Stomach (tissue), 19 donors: ENCODE measurements at places on chromosomes 1 and 21.

- no peak for DNase-seq
Observed at GRCh38 chr1:248670003-248670402, 14.7 kb upstream of the OR2T27 start.

DNA sequence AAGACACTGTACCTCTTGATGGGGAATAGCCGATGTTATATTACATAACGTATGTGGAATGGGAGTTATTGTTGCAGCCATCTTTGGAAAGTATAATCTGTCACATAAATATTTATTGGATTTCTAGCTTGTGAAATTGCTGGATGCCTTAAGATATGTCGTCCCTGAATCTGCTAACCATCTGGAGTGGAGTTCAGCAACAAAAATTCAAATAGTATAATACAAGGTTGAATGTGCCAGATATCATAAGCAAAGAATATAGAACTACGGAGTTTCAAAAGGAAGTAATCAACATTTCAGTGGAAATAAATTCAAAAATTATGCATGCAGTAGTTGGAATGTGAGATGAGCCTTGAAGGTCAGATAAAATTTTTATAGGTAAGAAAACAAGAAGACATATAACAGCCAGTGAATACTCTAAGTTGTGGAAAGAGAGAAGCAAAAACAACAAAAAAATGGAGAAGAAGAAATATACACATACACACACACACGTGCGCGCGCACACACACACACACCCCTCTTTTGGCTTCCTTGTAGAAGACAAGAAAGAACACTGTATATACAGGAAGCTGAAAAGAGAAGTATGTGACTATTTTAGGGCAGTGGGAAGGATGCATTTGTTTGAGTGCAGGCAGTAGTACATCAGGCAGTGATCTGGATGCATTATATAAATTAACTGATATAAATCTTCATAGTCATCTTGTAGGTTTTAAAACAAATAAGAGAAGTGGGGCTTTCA is 516.7 kb downstream of the KCNT2 start:
- no peak for DNase-seq

GRCh38 chr1:17671314-17671705 is 83.8 kb upstream of the ACTL8 start:
- DNase-seq, result no peak

GRCh38 chr1:13965770-13966398 is 265.9 kb downstream of the PRDM2 start:
- DNase-seq, result peak; percentile 33

- DNase-seq, result peak; percentile 90
Observed at GRCh38 chr1:181142096-181142958, 53.8 kb downstream of the IER5 start.

GRCh38 chr1:98870959-98871903 is 133.4 kb downstream of the PLPPR5 start:
- no peak for DNase-seq

DNA sequence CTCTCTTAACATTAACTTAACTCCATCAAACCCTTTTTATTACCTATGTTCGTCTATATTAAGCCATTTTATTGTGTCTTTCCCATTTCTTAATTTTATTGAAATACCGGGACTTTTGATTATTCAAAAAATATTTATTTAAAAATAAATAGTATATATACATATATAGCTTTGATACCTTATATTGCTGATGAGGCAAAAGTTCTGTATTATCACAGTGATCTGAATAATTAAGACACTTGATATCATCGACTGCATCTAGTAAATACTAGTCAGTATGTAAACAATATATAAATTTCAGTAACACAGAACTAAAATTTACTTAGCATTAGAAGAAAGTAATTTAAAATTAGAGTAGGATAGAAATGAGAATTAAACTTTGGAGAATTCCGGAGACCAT is 22.0 kb downstream of the TTLL7 start:
- no peak for DNase-seq

DNA sequence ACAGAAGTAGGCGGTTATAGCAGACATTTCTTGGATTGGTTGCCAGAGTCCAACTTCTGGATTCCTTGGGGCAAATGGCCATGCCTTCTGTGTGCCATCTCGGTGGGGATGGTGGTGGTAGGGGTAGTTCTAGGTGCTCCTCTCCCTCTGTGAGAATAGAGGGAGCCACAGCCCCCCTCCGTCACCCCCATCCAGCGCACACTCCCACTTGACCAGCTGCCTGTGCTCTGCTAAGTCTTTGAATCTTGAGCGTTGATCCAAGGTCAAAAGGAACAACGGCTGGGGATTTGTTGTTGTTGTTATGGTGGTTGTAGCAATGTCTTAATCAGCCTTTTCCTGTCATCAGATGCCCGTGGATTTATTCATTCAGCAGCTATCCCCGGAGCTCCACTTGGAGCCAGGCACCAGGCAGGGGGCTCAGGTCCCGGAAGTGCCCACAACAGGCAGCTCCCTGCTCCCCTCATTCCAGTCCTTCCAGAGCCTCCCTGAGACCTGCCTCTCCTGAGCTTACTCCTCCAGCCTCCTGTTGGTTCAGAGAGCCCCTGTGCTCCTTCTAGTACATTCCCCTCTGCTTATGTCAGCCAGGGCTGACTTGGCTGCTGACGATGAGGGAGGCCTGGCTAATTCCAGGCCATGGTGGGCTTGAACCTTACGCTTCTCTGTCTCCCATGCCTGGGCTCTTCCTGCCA is 146.6 kb upstream of the WNT4 start:
- peak; percentile 2 for DNase-seq

DNA sequence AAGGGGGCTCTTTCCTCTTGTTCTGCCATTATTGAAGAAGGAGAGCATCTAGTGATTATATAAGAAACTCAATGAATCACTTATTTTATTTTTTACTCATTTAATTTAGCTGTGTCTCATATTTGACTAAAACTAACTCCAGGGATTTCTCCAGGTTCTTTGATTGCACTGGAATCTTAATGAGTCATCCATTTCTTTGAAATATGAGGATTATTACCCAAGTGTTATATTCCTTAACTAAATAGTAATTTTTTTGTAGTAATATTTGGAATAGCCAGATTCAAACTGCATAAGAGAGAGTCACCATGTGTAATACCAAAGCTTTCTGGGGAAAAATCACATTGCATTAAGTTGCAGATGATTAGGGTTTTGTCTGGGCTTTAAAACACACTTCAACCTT is 59.5 kb downstream of the NTMT2 start:
- DNase-seq, result no peak

DNA sequence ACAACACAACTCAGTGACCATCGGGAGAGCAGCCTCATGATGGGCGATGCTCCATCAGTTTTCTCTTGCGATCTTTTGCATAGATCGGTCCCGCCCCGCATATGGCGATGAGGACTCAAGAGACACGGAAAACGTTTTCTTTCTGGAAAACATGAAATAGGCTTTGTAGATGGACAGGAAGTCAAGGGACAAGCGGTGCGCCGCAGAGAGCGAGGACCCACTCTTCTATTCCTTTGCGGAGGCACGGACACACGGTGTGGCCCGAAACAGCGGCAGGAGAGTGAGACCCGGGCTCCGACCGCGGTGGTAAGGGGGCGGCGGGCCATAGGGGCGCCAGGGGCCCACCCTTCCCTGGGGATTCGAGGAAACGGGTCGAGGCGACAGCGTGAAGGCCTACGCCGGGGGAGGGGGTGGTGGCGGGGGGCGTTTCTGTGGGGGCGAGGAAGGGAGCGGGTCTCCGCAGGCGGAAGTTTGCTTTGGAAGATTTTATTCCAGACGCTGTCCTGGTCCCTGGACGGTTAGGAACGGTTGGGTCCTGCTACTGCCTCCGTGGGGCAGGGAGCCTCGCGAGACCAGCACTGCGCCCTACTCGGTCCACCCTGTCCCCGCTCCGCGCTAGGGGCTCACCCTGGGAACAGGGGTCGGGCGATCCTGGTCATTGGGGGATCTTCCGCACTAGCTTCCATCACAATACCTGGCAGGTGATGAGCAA is 796 bp upstream of the TDRKH start:
- no peak for DNase-seq

DNA sequence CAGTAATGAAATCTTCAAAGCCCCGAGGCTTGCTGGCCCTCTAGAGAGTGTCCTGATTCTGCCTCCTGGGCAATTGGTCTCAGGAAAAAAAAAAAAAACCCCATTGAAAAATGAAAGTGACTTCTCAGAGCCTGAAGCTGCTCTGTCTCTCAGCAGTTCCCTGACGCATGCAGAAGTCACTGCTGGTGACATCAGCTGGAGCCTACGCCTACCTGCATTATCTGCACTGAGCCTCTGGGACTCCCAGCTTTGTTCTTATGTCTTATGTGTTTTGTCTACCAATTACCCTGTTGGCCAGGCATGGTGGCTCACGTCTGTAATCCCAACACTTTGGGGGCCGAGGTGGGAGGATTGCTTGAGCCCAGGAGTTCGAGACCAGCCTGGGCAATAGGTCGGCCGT is 10.1 kb upstream of the SLC25A33 start:
- peak; percentile 32 for DNase-seq

GRCh38 chr1:36258960-36259344 is 34.7 kb downstream of the THRAP3 start:
- DNase-seq, result no peak

DNA sequence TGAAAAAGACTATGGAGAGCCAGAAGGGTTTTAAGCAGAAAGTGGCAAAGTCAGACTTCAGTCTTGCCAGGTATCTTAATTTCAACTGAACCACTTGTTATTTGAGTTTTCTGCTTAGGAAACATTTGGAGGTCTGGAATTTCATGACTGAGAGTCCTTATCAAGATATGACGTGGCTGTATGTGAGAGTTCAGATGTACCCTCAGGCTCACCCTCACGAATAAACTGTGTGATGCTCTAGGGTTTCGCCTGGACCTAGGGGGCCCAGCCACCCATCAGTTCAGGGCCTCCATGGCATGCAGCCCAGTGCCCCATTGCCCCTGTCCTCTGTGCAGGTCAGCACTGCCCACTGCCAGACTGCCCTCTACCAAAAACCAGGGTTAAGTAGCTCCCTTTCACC is 30.6 kb upstream of the TADA1 start:
- no peak for DNase-seq

DNA sequence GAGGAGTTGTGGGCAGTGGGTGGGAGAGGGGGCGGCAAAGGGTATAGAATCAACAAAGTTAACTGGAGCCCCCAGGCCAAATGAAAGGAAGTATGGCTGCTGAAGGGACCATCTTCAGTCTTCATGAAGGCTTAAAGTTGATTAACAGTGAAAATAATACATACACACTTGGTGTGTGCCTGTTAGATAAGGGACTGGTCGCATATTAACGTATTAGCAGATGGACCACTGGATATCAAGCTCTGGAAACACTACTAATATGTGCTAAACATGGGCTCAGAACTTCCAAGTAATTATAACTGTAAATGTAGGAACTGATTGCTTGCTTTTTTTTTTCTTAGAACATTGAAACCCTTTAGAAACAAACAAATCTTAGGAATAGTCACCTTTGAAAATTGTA is 224.7 kb upstream of the KIAA0040 start:
- DNase-seq, result no peak

DNA sequence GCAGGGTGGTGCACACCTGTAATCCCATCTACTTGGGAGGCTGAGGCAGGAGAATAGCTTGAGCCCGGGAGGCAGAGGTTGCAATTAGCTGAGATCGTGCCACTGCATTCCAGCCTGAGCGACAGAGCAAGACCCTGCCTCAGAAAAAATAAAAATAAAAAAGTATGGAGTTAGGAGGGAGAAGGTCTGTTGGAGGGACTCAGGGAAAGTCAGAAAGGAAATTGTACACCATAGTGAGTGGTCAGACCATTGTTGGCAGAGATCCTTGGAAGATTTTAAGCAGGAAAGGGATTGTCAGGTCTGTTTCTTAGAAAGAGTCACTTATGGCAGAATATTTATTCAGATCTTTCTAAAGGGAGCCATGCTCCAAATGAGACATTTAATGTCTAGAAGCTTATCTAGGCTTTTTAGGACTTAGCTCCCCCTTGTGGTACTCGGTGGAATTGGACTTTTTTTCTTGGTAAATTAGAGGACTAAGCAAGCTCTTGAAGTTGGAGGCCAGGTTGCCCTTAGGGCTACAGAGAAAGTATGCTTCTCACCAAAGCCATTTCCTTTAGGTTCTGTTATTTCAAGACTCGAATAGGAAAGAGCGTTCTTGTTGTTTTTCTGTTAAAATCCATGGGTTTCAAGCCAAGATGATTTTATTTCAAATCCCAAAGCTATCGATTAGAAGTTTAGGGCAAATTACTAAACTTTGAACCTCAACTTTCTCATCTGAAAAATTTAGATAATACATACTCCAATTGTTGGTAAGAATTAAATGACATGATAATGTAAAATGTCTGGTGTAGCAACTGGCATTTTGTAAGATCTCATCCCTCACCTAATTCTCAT is 16.5 kb downstream of the MIA3 start:
- DNase-seq, result peak; percentile 67

GRCh38 chr21:16419188-16419921 is 689.6 kb downstream of the USP25 start:
- DNase-seq, result peak; percentile 81

DNA sequence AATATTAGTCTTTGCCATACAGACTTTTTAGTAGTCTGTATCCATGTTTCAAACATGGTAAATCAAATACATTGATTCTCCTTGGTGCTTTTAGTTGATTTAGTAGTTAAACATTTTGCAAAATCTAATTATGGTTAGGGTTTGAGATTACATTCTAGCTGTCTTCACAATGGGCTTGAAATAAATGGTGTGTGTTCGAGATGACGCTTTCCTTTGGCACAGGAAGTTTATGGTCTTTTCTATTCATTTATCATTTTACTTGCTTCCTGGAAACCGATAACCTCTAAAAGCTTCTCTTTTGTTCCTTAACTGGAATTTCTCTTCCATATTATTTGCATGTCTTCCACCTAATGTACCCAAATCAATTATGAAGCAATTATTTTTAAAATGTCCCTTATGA is 38.4 kb downstream of the ZP4 start:
- no peak for DNase-seq

GRCh38 chr1:20726932-20727745 is 5.4 kb downstream of the SH2D5 start:
- DNase-seq, result peak; percentile 20

DNA sequence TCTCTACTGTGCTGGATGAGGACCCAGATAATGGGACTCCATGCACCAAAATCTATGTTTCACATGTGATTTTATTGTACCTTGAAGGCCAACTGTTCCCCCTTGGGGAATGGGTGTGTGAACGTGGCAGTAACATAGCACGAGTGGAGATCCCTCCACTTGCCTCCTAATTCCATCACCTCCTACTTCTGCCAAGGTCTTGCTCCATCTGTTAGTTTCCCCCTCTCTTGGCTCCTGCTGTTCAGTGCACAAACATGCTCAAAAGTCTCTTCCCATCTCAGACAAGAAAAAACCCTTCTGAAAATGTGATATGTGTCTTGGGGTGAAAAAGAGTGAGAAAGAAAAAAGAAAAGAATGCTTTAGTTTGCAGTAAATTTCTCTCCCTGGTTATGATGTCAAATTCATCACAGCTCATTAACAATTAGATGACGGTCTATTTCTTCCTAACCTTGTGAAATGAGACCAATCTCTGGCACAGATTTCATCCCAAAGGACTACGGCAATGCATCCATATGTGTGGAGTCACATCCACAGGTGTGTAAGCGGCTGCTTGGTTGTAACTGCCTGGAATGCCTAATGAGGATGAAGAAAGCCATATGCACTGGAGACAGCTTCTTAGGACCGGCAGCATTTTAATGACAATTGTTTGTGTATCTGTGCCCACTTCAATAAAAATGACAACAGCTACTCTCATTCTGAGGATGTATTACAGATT is 79.3 kb upstream of the DIRAS3 start:
- DNase-seq, result no peak

- DNase-seq, result no peak
Observed at GRCh38 chr1:41827991-41828570, 90.6 kb downstream of the HIVEP3 start.
